ENCODE measurements at places on chromosomes 6 and 20.

- no peak for DNase-seq
These were observed 131.7 kb downstream of the PLCB4 start for GRCh38 chr20:9200620-9201019.

DNA sequence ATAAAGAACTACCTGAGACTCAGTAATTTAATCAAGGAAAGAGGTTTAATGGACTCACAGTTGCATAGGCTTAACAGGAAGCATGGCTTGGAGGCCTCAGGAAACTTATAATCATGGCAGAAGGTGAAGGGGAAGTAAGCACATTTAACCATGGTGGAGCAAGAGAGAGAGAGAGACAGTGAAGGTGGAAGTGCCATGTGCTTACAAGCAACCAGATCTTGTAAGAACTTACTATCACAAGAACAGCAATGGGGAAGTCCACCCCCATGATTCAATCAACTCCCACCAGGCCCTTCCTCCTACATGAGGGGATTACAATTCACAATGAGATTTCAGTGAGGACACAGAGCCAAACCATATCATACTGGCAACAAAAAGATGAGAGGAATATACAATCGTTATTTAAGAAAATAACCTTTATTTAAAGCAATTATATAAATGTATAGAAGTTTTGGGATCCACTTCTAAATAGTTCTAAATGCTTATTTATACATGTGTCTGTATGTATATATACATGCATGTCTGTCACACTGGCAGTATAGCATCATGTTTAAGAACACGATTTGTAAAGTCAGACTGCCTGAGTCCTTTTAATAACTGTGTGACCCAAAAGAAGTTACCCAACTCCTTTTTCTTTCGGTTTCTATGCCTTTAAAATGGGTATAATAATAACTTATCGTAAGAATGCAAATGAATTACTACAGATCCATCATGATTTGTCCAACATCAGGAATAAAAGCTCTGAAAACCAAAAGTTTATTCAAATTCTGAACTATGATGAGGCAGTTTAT, 255.7 kb upstream of the THEMIS start:
- no peak for DNase-seq

DNA sequence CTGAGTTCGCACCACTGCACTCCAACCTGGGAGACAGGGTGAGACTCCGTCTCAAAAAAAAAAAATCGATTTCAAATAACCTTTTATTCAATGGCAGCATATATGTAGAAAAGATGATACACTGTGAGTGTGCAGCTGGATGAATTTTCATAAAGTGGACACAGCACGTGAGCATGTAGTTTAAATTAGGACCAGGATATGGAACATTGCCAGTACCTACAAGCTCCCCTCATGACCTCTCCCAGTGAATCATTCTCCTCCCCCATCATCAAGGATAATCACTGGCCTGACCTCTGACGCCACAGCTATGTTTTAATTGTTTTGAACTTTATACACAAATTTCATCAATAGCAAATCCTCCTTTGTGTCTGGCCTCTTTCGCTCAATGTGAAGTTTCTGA, 53.8 kb upstream of the HDAC2 start:
- no peak for DNase-seq

DNA sequence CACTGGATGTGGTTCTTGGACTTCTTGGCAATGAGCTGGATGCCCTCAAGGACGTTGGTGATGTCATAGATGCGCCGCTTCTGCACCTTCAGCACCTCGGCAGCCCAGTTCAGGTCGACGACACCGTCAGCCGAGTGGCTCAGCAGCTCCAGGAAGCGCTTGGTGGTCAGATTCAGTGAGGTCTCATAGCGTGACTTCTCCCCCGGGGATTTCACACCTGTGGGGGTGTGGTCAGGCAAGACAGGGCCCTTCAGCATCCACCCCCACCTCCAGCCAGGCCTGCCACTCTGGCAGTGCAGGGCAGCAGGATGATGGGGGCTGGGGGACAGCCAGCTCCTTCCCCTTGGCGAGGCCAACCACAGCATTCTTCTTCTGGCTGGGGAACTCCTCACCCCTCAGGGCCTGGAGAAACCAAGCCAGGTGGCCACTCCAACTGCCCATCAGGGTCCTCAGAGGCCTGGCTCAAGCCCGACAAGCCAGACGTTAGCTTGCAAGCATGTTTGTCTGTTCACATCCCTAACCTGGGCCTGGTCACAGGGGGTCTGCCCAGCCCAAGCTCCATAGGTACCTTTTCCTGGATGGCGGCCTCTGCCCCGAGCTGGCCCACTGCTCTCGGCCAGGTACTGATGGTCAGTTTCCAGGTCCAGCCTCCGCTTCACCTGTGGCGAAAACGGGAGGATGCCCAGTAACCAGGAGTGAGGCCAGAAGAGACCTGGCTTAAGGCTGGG, 5.7 kb upstream of the NECAB3 start:
- DNase-seq: no peak

DNA sequence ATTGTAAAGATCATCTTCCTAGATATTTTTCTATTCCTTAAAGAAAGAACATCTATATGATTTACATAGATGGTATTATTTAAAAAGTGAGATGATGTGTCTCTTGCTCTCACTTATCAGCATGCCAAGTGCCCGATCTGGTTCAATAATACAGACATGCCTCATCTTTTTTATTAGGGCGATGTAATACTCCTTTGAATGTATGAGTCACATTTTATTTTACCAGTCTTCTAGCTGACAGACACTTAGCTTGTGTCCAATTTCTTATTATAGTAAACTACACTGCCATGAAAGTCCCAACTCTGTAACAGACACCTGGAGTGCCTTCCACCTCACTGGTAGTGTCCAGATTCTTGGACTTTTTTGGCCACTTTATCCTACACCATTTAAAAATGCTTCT, 586.6 kb upstream of the BTBD3 start:
- no peak for DNase-seq

GRCh38 chr6:32844839-32845383, 1.1 kb upstream of the PSMB8 start:
- DNase-seq: no peak

GRCh38 chr6:79600812-79601609, 30.1 kb upstream of the SH3BGRL2 start:
- DNase-seq: no peak

DNA sequence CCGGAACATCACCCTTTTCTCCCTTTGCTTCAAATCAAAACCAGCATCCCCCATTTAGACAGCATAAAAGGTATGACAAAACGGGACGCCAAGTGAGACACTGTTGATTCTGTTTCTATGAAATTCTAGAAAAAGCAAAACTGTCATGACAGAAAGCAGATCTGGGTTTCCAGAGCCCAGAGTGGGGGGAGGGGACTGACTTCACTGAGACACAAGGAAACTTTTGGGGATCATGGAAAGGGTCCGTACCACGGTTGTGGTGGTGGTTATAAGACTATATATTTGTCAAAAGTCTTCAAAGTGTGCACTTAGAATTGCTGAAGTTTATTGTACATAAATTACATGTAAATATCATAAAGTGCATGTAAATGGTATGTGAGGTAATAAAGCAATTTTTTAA, 82.6 kb downstream of the SLC22A3 start:
- DNase-seq: no peak

DNA sequence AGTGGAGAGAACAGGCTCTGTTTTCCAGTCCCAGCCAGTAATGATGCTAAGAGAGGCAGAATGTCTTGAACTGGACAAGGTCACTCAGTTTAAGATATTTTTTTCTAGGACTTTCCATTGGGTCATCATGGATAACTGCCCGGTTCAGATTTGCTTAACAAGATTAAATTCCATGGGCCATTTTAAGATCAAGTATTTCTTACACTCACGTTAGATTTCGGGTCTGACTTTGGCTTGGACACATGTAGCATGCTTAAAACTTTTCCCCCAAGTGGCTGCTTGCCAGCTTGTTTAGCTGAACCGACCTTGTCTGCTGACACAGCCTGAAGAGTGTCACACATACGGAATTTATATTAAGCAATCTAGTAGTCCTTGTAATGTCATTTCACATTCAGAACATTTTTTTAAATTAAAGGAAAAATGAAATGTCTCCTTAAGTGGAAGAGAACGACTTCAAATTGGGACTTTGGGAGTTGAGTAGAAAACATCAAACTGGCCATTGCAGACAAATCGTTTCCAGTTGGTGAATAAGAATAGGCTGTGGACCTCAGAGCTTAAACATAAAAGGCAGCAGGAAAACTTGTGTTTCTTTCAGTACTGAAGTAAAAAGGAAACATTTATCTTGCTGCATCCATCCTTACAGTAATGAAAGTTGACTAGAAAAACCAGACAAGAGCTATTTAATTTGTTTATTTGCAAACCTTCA, 29.0 kb downstream of the ARMC2 start:
- DNase-seq: no peak

GRCh38 chr6:150211700-150212511, 69.1 kb downstream of the PPP1R14C start:
- no peak for DNase-seq

GRCh38 chr20:47956268-47956995, 171.2 kb upstream of the SULF2 start:
- DNase-seq: no peak

Measured in NCI-H1694 treated with DMSO at 0.1 percent for 48 hours (cell line).